ENCODE measurements at places on chromosomes 2 and 18.

DNA sequence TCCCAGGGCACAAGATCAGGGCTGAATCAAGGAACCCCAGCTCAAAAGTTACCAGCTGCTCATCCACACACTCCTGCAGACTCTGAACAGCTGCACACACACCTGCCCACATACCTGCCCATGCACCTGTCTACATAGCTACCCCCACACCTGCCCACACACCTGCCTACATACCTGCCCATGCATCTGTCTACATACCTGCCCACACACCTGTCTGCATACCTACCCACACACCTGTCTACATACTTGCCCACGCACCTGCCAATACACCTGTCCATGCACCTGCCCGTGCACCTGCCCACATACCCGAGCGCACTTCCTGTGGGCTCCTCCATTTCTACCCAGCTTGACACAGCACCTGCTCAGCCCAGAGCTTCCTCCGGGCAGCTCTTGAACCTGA is 122.8 kb upstream of the AGAP1 start:
- no peak for DNase-seq

DNA sequence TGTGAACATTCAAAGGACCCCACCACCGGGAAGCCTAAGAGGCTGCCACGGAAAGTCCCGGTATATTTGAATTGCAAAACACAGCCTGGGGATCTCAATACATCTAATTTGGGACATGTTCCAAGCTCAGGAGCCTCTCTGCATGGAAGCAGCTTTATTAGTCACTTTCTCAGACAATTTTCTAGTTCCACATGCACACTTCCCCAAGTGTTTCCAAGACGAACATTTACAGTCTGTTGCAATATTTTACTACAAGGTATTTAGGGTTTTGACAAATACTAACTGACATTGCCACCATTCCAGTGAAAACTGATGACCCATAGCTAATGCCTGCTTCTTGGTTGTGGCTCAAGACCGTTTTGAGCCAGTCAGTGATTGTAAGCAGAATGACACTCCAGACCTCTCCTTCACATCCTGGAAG is 145.3 kb downstream of the NCKAP5 start:
- DNase-seq = no peak

DNA sequence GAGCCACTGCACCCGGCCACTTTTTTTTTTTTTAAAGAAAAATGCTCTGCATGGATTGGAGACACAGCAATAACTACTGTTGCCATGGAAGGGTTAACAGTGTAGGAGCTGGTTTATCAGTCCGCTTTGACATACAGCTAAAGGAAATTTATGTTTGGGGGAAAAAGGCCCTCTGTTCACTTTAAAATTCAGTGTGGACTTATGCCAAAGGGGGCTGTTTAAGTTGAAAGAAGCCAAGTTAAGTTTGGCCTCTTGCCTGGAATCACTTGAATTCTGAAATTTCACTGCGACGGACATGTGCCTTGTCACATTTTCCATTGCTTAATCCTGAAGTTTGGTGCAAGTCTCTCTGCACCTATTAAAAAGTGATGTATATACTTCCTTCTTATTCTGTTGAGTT is 3.1 kb downstream of the KCNE4 start:
- no peak for DNase-seq

DNA sequence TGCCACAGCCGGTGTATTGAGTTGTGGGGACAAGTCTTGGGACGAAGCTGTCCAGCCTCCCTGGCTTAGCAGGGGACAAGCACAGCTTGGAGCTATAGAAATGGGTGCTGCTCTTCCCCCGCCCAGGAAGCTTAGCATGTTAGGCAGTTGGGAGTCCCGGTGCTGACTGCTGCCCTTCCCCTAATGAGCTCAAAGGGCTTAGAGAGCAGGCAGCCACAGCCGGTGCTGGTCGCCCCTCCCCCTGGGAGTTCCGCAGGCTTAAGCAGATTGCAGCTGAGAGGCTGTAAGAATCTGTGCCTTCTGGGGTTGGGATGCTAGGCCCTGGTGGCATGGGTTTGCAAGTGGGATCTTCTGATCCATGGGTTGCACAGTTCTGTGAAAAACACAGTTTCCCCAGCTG is 237.3 kb downstream of the DCDC2C start:
- DNase-seq = no peak

DNA sequence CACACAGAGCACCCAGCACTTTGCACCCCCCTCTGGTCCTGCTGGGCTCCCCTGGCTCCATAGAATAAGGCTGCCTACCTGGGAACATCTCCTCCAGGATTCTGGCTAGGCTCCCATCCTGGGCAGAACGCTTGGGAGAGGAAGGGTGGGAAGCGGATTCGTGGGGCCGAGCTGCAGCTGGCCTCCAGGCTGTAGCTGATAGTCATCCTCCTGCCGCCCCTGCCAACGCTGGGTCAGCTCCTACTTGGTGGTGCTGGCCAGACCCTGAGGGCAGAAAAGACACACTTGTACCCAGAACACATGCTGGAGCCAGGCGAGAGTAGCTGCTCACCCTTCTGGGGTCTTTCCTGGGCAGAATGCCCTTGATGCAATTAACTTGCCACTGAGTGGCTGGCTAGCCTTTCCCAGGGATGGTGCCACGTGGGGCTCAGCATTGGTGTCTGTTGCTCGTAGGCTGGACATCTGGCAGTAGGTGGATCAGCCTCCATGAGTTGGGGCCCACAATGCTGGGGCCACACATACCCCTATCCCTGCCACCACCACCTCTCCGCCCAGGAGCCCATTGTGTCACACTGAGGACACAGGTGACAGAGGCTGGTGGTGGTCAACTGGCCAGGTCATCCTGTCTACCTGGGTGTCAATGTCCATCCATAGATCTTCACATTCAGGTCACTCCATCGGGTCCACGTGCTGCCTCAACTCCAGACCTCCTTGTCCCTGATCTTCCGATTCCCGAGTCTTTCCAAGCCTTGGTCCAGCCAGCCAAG is 112.8 kb downstream of the NDUFA10 start:
- no peak for DNase-seq

GRCh38 chr2:119512946-119513345 is 11.3 kb downstream of the SCTR start:
- no peak for DNase-seq

DNA sequence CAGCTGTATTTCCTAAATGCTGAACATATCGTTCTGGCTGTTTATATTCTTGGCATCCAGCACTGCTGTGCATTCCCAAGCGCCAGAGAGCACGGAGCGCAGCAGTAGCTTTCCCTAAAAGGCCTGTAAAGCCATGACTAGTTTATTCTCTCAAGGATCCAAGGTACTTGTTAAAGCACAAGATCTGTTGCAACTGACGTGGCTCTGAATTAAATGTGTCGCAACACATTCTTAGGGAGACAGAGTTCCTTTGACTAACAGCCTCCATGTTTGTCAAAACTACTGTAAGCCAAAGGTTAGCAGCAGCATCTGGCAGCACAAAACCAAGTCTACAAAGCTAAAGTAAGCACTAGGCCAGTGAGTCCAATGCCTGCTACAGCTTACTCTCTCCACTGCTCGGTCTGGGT is 188.6 kb upstream of the FN1 start:
- no peak for DNase-seq

DNA sequence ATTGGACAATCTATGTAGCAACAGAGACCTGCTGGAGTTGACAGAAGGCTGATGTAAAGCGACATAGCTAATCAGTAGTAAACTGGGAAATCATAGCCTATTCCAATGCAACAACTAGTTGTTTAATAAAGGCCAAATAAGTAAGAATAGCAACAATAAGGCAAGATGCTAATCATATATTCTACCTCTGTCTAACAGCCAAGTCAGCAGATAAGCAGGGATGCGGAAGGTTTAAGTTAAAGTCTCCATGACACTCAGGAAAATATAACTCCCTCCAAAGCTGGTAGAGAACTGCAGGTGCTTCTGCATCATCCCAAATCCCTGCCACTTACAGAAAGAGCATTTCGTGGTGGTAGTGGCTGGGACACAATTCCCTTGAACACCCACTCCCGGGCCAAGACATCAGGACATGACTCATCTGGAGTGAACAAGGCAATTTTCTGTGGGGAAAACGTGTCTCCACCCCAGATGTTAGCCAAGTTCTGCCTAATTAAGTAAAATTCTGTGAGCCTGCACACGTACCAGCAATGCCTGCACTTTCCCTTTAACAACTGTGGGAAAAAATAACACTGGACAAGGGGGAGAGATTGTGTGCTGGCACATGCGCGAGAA is 413.6 kb upstream of the ID2 start:
- DNase-seq = no peak

DNA sequence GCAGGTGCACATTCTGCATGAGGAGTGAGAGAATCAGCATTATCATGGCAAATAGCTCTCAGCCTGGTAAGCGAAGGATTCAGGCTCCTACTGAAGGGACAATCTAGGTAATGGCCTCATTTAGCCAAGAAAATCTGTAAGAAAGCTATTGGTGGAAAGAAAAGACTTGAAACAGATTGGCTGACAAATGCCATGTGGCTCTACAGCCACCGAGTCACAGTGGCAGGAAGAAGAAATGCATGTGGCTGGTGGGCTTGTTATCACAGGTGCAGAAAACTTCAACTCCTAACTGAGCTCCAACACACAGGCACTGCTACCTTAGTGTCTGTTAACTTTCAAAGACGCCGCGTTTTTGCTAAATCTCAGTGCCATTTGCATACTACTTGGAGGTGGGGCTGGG is 60.6 kb upstream of the REV1 start:
- DNase-seq = no peak

DNA sequence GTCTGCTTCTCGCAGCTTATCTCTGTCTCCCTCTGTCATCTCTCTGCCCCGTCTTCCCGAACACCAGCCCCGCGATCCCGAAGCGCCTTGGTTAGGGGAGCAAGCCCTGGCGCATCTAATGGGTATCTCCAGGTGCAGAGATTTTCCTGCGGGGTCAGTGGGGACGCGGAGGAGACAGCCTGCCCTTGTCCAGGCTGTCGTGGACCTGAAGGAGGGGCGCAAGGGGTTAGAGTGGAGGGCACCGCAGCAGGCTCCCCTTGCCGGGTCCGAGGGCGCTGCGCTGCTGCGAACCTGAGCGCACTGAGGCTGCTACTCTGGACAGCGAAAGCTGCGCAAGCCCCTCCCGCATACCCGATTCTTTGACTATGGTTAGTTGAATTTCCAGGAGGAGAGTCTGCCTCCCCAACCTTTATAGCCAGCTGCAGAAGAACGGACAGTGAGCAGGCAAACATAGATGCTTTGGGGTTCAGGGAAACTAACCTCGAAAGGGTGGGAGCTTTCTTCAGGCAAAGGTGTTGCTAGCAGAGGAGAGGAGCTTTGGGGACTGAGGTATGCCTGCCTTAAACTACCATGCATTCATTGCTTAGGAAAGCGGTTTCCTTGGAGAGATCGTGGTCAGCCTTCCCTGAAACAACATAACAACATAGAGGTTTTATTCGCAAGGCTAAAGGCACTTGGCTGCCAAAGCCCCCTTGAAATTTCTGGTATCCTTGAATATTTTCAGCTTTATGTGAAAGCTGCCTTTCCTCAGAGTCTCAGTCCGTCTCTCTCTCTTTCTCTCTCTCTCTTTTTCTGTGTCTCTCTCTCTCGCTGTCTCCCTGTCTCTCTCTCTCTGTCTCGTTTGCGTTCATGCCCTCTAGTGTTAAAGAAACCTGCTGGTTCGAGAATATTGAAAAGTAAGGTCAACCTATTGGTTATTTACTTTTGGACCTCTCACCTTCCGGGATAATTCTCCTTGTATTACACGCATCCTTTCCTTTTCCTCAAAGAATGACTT is 1.6 kb downstream of the GALNT13 start:
- DNase-seq = no peak

DNA sequence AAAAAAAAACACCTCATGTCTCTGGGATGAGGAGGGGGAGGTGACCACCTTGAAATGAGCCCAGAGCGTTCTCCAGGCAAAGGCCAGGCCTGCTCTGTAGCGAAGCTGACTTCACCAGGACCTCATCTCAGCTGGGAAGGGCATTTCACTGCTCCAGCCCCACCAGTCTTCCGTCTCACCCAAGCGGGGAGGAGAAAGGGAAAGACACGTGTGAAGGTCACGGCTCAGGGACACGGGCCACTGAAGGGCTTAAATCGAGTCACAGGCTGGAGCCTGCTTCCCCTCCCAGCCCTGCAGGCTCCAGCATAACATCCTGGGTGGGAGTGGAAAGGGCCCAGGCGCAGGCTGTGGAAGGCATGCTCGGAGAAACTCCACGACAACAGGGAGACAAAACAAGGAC is 18.1 kb downstream of the THAP4 start:
- DNase-seq = no peak

- DNase-seq = no peak
Measured at GRCh38 chr2:199624958-199625357, 167.2 kb upstream of the SATB2 start.

- DNase-seq = no peak
Measured at GRCh38 chr2:43333656-43334144, 107.3 kb upstream of the ZFP36L2 start.

All from AML-193 (cell line).